NCI-H1417 (cell line): ENCODE measurements at places on chromosomes 1 and 21.

GRCh38 chr21:36120304-36120888, 14.5 kb upstream of the CBR3 start:
- no peak for DNase-seq

DNA sequence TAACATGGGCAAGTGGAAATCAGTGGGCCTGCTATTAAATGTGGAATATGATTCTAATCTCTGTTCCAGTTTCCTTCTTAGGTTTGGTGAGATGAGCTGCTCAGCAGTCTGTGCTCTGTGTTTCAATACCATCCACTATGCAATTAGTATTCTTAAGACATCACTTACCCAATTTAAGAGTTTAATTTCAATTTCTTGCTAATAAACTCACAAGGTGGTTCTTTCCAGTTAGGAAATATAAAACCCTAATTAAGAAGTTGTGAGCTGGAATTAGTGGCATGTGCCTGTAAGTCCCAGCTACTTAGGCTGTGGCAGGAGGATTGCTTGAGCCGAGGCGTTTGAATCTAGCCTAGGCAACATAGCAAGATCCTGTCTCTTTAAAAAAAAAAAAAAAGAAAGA, 51.7 kb downstream of the MPZL1 start:
- DNase-seq, result no peak

- DNase-seq, result no peak
Observed at GRCh38 chr1:93344484-93344883, 1.2 kb upstream of the DR1 start.

- no peak for DNase-seq
Observed at GRCh38 chr1:100506217-100506616, 31.7 kb upstream of the GPR88 start.

DNA sequence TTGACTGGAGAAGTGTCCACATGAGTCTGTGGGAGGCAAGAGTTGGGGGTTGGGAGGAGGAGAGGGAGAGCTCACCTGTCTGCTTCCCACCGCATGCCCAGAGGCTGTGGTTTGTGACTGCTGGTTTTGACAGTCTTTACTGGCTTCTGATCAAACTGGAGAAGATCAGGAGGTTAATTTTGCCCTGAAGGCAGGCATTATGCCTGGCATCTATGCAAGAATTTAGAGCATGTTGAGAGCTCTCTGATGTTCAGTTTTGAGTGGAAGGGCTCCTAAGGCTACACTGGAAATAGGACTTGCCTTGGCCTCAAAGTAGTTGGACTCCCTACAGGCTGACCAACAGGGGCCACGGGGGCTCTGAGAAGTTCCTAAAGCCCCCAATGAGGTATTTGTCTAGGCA, 101.6 kb downstream of the TLR5 start:
- DNase-seq, result no peak

DNA sequence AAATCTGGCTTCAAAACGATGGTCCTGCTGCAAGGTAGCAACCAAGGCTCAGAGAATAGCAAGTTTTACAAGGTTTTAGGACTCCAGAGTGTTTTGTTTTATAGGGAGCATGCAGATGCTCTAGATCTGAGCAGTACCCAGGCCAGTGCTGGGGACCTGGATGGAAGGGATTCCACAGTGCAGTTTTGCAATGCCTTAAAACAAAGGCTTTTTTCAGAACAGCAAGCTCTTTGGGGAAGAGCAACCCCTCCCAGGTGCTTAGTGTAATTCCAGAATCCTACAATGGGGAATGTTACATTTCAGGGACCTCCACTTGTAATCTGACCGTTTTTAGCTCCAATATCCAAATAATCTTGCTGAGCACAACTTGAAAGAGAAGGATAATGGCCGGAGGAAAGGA, 6.7 kb downstream of the ROR1 start:
- no peak for DNase-seq
